HFFc6 (cell line): ENCODE measurements at places on chromosomes 11 and 22. TPM values are rescaled to one million over a fixed set of nuclear protein-coding genes. Genes with fewer than 3 reads are reported as not detected.
A peak's percentile ranks its signal among the peaks of the same experiment; 100 is the strongest.

Gene MS4A6E
- not detected in 3 replicates for total RNA-seq

Gene XRCC6
- total RNA-seq: 308 to 368 TPM (median 328 TPM) in 3 replicates

Gene CSKMT
- total RNA-seq: 15.6 to 20.7 TPM (median 18.6 TPM) in 3 replicates

Gene ASPHD2
- 0.85 and 2.3 TPM in 2 replicates for total RNA-seq

Gene ACR
- not detected in 3 replicates for total RNA-seq

Gene CRYBA4
- total RNA-seq: not detected in 3 replicates

- DNase-seq: no peak
Measured at GRCh38 chr11:24298146-24298545, 198.7 kb upstream of the LUZP2 start.

- no peak for DNase-seq
Measured at GRCh38 chr11:27599217-27599616, 92.6 kb upstream of the LIN7C start.

- peak; percentile 88 for DNase-seq
Measured at GRCh38 chr11:65652511-65653228, 10.0 kb downstream of the RELA start.

GRCh38 chr11:34525888-34526657 is 12.5 kb upstream of the ELF5 start:
- DNase-seq: no peak

DNA sequence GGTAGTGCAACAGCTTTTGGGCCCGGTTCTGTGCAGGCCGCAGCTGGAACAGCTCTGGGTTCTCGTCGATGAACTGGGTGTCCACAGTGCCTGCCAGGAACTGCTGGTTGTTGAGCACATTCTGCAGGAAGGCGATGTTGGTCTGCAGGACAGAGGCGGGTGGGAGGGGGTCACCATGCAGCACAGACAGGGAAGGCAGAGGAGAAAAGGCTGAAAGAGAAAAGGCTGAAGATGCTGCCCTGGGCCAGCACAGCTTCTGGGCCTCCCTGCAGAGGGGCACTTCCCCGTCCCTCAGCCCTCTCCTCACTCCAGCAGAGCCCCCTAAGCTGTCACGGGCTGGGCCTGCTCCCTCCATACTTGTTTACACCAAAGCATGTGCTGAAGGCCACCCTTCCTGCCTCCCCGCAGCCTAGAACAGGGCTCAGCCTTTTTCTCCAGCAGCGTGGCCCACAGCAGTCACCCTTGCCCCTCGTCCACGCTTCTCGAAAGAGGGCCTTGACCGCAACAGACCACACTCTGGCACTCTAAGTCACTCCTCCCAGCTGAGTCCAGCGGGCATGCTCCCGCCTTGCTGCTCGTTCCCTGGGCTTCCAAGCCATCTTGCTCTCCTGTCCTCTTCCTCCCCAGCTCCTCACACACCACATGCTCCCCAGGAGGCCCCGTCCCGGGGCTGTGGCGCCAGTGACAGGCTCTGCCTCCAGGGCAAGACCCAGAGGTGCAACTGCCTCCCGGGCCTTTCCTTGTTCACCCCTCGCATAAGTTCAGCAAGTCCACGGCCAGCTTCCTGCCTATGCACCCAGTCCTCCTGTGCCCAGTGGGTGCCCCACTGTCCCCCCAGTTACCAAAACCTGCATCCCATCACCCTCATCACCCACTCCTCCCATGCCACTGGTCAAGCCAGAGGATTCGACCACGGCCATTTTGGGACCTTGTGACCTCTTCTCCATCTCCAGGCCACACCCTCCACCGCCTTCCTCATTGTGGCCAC is 3.3 kb upstream of the LRFN4 start:
- no peak for DNase-seq

DNA sequence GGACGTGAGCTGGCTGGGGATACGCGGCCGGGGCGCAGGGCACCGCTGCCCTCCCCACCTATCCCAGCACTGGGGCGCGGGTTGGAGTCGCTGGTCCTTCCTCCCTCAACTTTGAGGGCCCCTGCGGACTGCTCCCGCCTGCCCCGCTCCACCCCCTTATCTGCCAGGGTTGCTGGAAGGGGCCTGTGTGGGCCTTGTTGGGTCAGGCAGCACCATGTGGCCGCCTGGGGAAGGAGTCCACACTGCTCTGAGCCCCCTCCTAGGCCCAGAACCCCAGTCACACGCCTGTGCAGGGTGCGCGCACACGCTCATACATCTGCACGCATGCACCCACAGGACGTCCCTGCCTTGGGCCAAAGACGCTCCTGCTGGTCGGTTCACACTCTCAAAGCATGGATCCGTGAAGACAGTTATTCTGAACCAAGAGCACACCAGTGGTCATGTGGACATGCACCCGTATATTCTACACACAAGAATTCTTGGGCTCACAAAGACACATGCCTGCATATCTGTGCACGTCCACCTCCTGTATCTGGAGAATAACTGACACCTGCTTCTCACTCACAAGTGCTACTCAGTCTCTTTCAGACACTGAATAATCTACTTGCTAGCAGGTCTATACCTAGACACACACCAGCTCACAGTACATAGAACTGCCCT is 710 bp downstream of the TUB start:
- DNase-seq: no peak

- no peak for DNase-seq
Measured at GRCh38 chr22:26457661-26458272, 25.8 kb downstream of the HPS4 start.

GRCh38 chr11:102798012-102798746 is at the start of gene MMP1:
MMP1 (minus strand) TSS chr11:102798160; CDS start chr11:102798092, 68 bp downstream.
- peak; percentile 86 for DNase-seq

DNA sequence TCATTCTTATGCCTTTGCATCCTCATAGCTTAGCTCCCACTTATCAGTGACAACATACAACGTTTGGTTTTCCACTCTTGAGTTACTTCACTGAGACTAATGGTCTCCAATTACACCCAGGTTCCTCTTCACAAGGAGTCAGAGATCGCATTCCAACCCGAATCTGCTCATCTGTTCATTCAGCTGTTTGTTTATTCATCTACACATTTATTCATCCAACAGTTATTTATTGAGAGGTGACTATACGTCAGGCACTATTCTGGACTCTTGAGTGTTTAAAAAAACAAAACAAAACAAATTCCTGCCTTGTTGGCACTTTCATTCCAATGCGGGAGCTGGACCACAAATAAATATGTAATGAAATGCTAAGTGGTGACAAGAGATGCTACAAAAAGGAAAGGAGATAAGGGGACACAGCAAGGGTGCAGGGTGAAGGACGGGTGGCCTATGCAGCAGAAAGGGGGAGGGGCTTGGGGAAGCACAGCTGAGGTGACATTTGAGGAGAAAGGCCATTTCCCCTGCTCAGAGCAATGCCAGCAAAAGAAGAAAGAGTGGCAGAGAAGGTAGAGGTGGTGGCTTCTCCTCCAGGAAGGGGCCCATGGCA is 393.8 kb upstream of the SYN3 start:
- no peak for DNase-seq
